ENCODE measurements at places on chromosomes 4 and X. TPM values are rescaled to one million over a fixed set of nuclear protein-coding genes. Genes with fewer than 3 reads are reported as not detected.

The LINC00632 gene
- 5.3 TPM for total RNA-seq

The FAM47E gene
- not detected for total RNA-seq

The RS1 gene
- total RNA-seq, result not detected

The ASMT gene
- 0.57 TPM for total RNA-seq

The CSAG2 gene
- not detected for total RNA-seq

The SPP1 gene
- 1.5 TPM for total RNA-seq

All from placental pericyte (primary cell).